ENCODE measurements at places on chromosomes 6 and 20.

DNA sequence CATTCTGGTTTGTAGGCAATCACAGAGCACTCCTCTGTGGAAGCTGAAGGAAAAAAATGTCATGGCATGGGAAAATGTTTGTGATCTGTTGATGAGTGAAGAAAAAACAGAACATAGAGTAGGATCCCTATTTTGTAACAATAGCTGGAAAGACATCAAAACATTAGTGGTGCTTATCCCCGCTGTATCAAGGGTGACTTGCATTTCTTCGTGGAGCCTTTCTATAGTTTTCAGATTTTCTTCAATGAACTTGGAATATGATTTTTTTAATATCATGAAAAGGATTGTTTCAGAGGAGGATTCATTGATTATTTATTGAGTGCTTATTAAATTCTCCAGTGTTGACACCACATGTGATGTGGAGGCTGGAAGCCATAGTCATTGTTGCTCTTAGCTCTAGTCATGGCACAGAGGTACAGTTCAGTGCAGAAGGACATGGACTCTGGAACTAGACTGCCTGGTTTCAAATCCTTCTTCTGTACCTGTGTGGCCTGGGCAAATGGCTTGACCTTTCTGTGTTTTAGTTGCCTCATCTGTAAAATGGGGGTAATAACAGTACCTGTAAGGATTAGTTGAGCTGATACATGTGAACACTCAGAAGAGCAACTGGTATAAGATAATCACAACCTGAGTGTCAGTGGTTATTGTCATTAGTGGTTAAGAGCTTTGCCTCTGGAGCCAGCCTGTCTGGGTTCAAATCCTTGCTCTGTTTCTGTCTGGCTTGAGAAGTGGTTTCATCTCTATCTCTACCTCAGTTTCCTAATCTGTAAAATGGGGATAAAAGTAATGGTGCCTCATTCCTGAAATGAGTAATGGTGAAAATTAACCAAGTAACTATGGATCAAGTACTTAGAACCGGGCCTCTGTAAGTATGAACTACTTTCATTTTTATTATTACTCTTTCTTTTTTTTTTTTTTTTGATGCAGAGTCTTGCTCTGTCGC, 14.7 kb upstream of the CDKN1A start:
- no peak for DNase-seq

GRCh38 chr6:158853072-158853879, 34.1 kb upstream of the EZR start:
- peak; percentile 53 for DNase-seq

GRCh38 chr20:9807136-9807535, 31.7 kb downstream of the PAK5 start:
- no peak for DNase-seq

DNA sequence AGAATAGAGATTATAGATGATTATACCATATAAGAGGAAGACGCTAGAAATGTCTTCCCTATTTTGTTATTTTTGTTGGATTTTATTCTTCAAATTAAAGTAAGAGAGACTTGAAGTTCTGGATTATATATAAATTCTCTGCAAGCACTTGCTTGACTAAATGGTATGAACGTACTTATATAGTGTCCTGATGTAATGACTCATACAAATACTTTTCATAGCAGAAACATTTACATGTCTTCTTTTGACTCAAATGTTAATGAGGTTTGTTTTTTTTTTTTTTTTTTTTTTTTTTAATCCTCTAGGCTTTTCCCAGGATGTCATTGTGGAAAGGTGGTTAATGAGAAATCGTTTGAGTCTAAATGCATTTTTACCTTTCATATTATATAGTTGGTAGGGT, 55.0 kb downstream of the PDE7B start:
- no peak for DNase-seq

DNA sequence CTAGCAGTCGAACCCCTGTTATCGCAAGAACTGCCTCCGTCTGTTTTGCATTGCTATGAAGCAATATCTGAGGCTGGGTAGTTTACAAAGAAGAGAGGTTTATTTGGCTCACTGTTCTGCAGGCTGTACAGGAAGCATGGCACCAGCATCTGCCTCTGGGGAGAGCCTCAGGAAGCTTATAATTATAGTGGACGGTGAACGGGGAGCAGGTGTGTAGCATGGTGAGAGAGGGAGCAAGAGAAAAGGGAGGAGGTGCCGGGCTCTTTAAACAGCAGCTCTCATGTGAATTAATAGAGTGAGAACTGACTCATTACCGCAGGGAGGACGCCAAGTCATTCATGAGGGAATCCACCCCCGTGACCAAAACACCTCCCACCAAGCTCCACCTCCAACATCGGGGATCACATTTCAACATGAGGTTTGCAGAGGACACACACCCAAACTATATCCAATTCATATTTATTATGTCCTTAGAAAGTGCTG, 172.6 kb upstream of the KCNG1 start:
- no peak for DNase-seq

- no peak for DNase-seq
Observed at GRCh38 chr20:20603339-20603990, 109.0 kb downstream of the RALGAPA2 start.

- no peak for DNase-seq
Observed at GRCh38 chr6:49325891-49326290, 137.2 kb downstream of the MMUT start.

DNA sequence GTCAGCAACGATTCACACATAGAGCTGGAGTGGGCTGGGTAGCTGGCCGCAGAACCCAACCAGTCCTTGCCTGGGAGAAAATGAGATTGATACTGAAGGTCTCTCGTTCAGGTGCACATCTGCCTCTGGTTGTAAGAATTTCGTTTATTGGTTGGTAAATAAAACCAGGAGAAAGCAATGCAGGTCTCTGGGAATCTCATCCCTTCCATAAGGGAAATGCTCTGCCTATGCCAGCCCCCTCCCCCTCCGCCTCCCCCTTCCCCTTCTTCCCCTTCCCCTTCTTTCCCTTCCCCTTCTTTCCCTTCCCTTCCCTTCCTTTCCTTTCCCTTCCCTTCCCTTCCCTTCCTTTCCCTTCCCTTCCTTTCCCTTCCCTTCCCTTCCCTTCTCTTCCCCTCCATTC, 107.3 kb downstream of the DTD1 start:
- no peak for DNase-seq
